Endothelial cell (in vitro differentiated cells): ENCODE measurements at places on chromosomes 6 and 20.

DNA sequence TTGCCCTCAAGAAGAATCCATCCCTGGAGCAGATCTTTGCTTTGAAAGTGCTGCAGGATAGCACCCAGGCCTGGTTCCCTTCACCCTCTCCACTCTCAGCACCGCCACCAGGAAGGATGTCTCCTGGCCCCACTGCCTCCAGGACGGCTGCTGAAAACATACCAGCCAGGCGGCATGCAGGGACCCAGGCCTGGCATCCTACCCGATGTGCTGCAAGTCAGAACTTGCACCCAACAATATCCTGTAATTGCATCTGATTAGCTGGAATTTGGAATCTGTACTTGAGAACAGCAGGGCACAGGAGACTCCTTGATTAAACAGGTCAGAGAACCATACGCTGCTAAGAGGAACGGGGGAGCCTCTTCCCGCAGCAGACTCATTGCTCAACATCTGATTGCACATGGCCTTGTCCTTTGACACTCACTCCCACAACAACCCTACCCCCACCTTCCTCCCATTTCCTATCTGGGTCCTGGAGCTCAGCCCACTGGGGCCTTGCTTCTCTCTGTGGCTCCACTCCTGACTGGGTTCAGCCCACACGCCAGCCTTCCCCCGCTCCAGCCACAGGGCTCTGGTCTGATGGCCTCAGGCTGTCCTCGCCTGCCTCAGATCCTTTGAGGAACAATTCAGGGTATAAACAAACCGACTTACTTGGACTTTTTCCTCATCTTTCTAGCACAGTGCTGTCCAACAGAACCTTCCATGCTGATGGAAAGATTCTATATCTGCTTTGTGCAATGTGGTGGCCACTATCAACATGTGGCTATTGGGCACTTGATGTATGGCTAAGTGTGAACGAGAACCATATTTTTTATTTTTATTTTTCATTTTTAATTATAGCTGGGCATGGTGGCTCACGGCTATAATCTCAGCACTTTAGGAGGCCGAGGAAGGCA, 78.0 kb downstream of the FGD2 start:
- DNase-seq: no peak

- no peak for DNase-seq
Observed at GRCh38 chr6:74519163-74519562, 686.7 kb downstream of the COL12A1 start.

- no peak for DNase-seq
Observed at GRCh38 chr6:133214267-133214666, 26.9 kb upstream of the EYA4 start.

GRCh38 chr6:123769431-123769830, 34.2 kb upstream of the NKAIN2 start:
- no peak for DNase-seq

DNA sequence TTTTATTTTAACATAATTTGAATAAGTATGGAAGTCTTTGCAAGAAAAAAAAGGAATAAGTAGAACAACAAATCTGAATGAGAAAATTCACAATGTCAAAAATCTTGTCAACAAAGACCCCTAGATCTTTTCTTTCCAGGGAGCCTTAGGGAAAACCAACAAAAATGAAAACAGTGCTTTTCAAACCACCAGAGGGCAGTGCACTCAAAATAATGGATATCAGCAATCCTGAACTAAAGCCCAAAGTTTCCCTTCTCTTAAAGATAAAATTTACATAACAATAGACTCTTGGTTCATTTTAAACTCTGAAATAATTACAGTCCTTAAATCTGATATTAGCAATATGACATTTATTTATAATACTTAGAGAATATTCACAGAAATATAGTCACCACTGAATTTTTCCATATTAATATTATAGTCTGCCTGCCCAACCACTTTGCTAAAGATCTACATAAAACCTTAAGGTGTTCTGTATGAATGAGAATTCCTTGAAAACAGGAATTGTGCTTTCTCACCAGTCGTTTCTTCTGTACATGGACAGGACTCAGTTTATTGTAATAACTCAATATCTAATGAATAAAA, 105.3 kb upstream of the BMP5 start:
- DNase-seq: peak; percentile 47

- DNase-seq: no peak
Observed at GRCh38 chr20:56032251-56032650, 26.9 kb upstream of the CBLN4 start.

GRCh38 chr6:114445846-114446245, 103.0 kb upstream of the HS3ST5 start:
- no peak for DNase-seq

DNA sequence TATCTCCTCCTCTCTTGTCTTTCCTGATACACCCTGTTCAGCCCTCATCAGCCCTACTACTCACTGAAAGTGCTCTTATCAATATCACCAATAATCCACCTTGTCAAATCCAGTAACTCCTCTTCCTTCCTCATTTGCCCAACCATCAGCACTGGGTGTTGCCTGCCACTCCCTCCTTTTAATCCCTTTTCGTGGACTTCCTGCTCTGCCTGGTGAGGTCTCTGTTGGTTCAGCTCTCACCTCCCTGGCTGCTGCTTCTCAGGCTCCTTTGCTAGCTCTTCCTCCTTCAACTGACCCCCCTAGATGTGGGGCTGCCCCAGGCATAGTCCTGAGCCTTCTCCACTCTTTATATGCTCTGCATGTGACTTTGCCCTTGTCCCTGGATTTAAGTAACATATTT, 92.5 kb downstream of the PREP start:
- DNase-seq: no peak

DNA sequence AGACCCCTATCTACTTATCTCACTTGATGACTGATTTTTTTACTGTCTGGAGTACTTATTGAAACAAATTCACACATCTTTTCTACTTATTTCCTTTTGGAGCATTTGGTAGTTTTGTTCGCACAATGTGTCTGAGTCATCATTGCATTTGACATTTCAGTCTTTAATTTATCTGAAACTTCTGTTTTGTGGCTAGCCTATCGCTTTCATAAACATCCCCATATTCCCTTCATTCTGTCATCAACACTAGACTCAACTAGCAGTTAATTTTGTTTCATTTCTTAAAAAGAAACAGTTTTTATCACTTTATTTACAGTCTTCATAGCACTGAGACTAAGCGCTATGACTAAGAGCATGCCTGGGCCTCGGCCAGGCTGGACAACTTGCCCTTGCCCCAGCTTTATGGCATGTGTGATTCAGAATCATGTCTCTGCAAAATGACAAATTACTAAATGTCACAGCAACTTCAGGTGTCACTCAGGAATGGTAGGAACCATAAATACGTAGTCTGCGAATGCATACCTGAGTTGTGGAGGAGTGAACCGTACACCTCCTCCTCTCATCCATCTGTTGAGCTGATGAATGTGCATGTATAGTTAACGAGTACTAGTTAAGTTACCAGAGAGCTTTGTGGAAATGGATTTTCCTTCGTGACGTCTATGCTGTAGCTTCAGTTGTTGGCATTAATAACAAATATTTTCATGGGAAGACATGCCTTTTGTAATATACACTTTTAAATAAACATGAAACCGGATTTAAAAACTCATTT, 16.2 kb downstream of the L3MBTL3 start:
- DNase-seq: no peak

GRCh38 chr6:134204031-134204430, 113.9 kb downstream of the SGK1 start:
- no peak for DNase-seq

DNA sequence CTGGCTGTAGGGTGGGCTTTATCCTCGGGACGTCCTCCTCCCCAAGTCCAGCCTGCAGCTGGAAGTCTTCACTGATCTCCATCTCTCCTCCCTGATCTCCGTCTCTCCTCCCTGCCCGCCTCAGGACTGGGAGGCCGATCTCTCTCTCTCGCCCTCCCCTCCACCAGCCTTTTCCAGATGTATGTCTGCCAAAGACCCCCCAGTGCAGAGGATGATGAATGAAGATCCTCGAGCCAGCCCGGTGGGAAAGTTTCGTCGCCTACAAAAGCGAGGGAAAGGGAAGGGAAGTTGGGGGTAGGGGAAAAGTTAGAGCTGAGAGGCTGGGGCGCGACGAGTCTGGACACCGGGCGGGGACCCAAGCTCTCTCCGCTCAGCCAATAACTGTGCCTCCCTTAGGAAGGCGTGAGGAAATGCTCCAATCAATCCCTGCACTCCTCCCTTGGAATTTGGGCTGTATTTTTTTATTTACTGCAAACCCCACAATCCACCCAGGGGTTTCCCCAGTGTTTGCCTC, 595 bp upstream of the SRF start:
- DNase-seq: peak; percentile 65

DNA sequence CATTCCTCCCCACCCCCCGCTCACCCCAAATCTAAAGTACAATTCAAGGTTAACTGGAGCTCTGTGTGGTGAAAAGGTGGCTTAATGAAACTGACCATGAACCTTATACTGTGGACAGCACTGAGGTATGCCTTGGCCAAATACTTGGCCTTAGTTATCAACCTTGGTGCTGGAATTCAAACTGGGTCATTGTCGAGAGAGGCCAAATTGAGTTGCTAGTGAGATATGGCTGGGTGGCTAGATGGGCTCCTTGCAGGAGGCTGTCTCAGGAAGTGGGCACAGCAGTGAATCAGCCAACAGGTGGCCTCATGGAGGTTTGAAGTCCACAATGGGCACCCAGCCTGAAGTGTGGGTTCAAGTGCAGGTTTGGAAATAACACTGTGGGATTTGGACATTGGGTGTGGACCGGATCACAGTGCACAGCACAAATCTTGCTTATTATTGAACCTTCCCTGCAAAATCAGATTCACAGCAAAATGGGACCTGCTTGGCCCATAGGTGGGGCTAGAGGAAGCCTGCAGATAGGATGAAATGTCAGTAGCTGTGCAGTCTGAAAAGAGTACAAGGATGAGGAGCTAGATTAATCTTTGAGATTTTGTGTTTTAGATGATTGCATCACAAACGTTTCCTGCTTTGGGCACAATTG, 5.6 kb upstream of the BTBD3 start:
- peak; percentile 8 for DNase-seq

- DNase-seq: no peak
Observed at GRCh38 chr6:51792273-51793030, 295.0 kb downstream of the PKHD1 start.

- no peak for DNase-seq
Observed at GRCh38 chr6:135173989-135174484, 7.1 kb upstream of the MYB start.

DNA sequence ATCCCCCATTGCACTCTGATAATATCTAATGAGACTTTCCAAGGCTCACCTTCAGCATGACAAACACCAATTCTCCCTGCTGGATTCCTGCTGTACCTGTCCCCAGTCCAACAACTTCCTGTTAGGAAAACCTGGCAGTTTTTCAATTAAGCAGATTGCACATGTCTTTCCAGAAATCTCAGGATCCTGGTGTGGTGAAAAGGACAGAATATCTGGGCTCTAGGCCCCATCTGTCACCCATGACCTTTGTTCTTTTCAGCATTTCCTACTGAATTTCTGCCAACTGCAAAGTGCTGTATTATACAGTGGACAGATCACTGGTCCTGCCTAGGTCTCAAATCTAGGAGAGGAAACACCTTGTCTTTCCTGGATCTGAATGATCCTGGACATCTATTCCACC, 27.7 kb upstream of the DTNBP1 start:
- no peak for DNase-seq
